ENCODE measurements at places on chromosomes 1 and 21.

DNA sequence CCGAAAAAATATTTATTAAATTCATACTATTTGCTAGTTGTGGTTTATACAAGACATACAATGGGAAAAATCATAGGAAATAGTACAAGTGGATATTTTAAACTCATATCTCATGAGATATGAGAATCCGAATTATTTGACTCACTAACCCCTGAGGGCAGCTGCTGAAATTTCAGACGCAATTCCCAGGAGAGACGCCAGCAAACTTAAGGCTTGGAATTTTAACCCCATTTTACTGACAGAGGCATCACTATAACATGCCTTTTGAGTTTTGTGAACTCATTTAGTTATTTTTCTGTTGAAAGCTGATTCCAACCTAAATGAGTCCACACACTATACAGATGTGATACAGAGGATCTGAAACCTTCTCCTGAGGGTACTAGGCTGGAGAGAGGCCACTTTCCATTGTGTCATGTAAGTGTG is 5.9 kb upstream of the MROH9 start:
- DNase-seq: no peak

DNA sequence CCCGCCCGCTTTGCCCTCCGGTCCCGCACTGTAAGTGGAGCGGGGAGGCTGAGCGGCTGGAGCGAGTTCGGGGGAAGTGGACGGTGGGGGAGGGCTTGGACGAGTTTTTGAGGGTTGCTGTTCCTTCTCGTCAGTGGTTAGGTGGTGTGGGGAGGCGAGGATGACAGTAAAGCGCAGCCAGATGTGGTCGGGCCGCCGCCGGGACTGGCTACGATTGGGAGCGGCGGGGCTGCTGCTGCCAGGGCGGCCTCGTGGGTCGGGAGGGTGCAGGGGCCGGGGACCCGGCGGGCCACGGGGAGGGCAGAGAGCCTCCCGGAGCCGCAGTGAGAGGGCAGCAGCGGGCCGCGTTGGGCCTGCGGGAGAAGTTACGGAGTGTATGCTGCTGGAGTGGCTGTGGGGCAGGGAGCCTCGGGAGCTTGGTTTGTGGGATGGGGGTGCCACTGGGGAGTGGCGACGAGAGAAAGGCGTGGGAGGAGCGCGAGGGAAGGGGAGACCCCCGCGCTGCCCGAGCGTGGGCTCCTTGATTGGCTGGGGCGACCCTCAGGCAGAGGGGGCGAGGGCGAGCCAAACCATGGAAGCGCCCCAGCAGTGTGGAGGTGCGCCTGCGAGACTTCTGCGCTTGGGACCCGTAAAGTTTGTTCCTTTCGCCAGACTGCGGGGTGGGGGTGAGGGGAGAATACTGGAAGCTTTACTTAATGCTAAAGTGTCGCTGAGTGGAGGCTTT is 2.1 kb downstream of the ADGRL2 start:
- DNase-seq: no peak

DNA sequence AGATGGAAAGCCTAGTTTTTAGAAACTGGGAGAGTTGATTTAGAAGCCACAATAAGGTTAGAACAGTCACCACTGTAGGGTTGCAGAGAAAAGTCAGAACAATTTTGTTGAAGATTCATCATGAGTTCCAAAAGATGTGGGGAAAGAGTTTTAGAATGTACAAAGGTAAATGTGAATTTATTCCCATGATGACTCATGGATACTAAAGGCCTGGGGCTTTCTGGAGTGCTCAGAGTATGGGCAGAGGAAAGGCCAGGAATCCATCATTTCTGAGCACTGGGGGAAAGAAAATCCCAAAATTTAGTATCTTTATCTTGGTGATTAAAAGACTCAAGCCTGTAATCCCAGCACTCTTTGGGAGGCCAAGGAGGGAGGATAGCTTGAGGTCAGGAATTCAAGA is 17.8 kb downstream of the YBX1 start:
- DNase-seq: no peak

DNA sequence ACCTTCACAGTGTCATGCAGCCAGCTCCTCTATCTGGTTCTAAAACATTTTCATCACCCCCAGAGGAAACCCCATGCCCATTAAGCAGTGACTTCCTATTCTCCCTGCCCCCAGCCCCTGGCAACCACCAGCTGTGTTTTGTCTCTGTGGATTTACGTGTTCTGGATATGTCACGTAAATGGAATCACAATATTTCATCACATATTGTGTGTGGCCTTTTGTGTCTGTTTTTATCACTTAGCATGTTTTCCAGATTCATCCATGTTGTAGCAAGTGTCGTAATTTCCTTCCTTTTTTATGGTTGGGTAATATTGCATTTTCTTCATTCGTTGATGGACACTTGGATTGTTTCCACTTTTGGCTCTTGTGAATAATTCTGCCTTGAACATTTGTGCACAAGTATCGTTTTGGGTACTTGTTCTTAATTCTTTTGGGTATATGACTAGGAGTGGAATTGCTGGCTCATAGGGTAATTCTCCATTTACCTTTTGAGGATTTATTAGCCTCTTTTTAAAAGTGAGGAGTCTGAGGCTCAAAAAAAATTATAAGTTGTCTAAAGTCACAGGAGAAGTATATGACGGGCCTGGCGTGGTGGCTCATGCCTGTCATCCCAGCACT is 127.0 kb downstream of the MRPS6 start:
- DNase-seq: no peak

- DNase-seq: no peak
Measured at GRCh38 chr21:30434033-30434631, 4.1 kb downstream of the KRTAP13-4 start.

DNA sequence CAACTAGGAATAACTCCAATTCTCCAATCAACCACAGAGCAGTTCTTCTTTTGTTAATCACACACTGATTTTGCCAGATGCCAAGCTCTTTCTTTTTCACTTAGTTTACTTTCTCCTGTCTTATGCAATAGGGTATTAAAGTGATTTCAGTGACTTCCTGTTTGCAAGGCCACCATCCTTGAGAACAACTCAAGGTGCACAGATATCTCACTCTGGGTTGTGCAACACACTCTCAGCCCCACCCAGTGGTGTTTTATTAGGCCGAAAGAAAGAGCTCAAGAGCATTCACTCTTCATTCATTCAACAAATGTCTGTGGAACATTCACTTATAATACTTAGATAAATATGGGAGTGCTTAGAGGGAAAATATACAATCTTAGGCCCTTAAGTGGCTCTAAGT is 352.5 kb downstream of the ZNF326 start:
- DNase-seq: no peak

DNA sequence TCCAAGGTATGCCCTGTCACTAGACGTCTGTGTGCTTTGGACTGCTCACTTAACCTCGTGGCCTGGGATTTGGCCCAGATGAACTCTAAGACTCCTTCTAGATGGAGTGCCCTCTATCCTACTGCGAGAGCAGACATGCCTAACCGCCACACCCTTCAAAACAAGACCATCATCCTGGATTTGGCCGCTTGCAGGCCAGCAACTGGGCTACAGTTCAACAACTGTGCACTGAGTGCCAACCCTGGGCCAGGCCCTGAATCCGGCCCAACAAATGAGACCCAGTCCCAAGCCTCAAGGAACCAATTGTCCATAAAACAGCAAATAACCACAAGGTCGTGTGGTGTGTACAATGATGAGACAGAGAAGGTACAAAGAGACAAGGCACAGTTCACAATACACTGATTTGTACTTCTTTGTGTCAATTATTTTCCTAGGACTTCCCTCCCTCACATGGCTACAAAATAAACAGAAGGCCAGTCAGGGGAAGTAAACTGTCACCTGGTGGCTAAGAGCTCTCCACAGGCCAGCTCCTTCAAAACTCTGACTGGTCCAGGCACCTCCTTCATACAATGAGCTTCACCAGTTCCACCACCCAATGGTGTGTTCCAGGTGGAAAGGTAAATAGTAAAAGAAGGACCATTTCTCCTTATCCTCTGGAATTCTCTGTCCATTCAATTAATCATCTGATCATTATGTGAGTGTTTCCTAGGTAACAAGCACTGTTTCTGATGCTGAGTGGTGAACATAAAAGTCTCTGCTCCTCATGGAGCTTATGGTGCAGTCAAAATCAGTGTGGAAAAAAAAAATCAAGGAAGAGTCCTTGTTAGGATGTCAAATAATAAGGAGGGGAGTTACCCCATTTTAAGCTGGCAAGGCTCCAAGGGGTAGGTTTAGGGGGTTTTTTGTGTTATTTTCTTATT is 60.4 kb downstream of the CAPZB start:
- no peak for DNase-seq

- no peak for DNase-seq
Measured at GRCh38 chr1:119506941-119507340, at the start of gene HSD3B1. Gene HSD3B1 (plus strand): TSS chr1:119507210. CDS start chr1:119507477, 267 bp downstream.

DNA sequence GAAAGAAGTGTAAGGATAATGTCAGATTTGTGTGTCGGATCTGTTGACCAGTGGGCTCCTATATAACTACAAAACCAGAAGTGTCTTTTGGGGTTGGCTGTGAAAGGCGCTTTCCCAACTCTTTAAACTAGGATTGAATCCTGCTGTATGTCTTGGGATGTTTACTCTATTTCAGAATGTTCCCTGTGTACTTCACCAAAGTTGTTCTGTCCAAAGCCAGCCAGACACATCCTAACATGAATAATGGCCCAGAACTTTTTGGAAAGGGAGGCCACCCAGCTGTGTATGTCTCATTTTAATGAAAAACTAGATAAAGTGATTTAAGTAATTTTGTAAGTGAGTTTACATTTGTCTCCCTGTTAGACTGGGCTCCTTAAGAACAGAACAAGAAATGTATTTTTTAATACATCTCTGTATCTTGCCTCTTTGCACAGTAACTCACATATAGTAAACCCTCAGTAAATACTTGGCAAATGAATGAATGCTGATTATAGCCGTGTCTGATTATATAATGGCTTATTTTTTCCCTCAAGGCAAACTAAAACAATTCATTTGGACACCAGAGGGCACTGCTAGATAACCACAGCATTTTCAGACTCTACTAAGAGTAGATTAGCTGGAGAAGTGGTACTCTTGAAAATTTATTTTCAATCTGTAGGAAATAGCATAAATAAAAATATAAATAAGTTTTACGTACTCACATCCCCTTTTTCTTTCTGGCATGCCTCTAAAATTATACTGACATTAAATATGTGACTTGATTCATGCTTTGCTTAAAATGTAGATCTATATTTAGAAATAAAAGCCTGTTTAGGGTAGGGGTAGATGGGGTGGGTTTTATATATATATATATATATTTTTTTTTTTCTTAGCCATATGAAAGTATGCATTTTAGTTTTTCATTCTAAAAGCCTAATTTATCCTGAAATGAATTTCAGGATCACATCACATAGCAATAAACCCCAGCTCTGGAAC is 23.8 kb downstream of the TSEN15 start:
- DNase-seq: peak; percentile 46

DNA sequence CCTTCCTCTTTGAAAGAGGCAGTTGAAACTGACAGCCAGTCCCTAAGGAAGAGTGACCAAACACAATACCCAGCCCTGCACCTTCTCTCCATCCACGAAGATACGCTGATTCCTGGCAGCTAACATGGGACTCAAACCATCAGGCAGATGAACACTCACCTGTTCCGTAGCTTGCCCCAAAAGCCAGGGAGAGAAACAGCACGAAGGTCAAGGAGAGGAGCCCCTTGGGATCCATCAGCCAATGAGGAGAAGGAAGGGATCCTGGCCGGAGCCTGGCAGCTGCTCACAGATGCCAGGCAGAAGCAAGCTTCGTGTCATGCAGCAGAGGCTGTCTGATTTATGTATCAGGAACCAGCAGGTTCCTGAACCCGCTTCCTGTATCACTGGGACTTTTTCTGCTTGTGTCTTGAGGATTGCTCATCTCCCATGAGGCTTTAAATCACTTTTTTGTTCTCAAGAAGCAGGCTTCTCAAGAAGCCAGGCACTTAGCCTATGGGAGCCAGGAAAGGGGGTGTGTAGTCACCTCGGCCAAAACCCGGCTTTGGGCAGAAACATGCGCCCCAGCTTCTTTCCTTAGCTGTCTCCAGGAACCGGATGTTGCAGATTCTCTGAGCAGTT is at the start of gene SLAMF1:
SLAMF1 (minus strand) TSS at position 334 of the 618 bp plus-strand sequence; CDS start at position 235, 99 bp downstream.
- no peak for DNase-seq

GRCh38 chr1:168636642-168637111 is 60.3 kb downstream of the XCL1 start:
- DNase-seq: no peak

- no peak for DNase-seq
Measured at GRCh38 chr21:44701541-44701940, 4.6 kb downstream of the KRTAP10-12 start.

GRCh38 chr1:65688848-65689247 is 103.8 kb upstream of the PDE4B start:
- no peak for DNase-seq

- DNase-seq: no peak
Measured at GRCh38 chr1:14228677-14229076, 369.8 kb upstream of the KAZN start.

- no peak for DNase-seq
Measured at GRCh38 chr1:110752941-110753725, 78.4 kb upstream of the KCNA3 start.

GRCh38 chr1:155859881-155860871 is 809 bp downstream of the SYT11 start:
- DNase-seq: peak; percentile 68

GRCh38 chr21:7957713-7958064 is 2563.7 kb upstream of the TPTE start:
- DNase-seq: no peak

- no peak for DNase-seq
Measured at GRCh38 chr1:234535763-234536515, 57.0 kb upstream of the TARBP1 start.

DNA sequence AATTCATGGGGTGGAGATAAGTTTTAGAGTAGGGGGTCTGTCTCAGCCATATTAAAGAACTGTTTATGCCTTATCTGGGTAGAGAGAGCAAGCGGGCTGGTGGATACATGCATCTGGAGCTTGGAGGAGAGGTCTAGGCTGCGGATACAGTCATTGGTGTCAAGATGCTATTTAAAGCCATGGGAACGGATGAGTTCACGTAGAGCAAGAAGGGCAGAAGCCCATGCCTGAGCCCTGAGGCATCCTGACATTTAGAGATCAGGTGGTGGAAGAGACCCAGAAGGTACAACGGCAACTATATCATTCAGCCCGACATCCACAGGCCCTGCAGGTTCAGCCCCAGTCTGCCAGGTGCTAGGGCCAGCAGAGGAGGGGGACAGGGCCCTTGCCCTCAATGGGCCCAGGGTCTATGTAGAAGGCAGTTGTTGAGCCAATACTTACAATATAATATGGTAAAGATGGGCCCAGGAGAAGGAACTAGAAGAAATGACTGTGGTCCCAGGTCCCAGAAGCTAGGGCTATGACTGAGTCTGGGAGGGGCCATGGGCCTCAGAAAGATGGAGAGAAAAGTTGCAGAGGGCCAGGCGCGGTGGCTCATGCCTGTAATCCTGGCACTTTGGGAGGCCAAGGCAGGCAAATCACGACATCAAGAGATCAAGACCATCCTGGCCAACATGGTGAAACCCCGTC is 15.2 kb upstream of the CHI3L1 start:
- DNase-seq: no peak

- DNase-seq: no peak
Measured at GRCh38 chr1:228151180-228151925, 1.6 kb downstream of the GJC2 start.

GRCh38 chr1:156682166-156682890 is 5.1 kb upstream of the NES start:
- DNase-seq: no peak

All from immature natural killer cell (primary cell).